ENCODE measurements at places on chromosomes 12 and 14.

GRCh38 chr12:10739157-10740118, 16.3 kb upstream of the YBX3 start:
- no peak for DNase-seq

DNA sequence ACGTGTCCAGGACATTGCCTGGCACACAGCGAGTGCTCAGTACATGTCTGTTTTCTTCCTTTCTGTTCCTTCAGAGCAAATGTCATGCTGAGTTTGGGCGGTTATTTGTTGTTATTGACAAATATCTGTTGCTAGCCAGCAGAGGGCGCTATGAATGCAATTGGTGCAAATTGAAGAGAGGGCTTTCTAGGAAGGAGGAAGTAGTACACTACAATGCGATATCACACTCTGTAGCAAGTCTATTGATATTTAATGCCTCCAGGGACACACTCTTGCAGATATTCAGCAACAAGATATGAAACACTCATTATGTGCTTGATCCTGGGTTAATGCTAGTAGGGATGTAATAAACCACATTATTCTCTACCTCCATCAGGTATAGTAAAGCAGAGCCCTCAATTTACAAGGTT, 267.3 kb upstream of the SRRM4 start:
- peak; percentile 23 for DNase-seq

GRCh38 chr14:103341250-103342129, 7.5 kb downstream of the EIF5 start:
- no peak for DNase-seq

DNA sequence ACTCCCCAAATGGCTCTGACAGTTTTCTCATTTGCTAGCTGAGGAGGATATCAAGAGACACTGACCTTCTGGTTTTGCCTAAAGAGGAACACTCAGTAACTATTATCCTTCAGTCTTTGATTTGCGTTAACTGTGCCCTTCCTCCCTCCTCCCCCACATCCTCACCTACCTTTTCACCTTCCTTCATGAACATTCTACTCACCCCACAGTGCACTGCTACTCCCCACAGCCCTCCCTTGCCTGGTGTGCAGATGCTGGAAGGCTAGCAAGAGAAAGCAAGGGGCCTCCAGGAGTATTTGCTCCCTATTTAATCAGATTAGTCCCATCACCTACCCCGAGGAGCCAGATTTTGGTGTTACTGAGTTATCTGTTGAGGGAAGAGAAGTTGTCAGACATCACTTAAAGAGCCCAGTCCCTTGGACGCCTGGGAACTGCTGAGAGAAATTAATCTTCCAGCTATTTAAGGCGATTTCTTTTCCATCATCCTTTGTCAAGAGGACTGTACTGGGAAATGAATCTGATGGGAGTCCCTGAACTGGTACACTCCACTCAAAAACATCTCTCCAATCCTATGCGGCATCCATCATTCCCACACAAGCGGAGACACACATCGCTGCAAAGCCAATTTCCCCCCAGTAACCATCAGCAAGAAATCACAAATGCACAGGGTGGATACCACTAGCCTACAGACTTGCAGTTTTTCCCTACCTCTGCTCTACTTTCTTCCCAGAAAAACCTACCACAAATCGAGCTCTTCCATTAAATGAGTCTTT, 11.5 kb downstream of the PSMB5 start:
- no peak for DNase-seq

- DNase-seq = no peak
These were observed 255.7 kb upstream of the FAR2 start for GRCh38 chr12:28893365-28893764.

GRCh38 chr12:43349863-43350262, 202.1 kb downstream of the ADAMTS20 start:
- no peak for DNase-seq

- DNase-seq = no peak
These were observed 22.6 kb downstream of the OR10G3 start for GRCh38 chr14:21557084-21557901.

DNA sequence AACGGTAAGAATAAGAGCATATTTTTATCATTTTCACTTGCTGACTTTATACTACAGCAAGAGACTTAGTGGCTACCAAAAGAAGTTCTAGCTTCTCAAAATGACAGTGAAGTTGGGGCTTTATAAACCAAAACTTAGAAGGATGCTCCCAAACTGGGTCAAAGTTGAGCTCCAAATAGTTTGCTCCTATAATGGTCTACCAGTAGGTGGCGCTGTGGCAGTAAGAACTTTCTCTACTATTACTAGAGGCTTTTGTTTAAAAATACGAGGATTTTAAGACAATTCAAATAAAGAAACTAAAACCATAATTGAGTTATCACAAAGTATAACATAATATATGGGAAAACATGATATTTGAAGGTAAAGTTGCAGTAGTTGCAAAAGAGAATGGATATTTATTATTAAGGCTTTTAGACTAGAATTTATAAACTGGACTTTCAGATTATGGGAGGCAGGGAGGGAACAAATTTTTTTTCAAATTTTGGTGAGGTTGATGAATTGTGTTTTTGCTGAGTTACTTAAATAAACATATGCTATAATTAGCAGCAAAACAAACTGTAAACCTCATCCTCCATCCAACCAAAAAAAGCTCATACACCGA, 75.0 kb downstream of the TGFB3 start:
- DNase-seq = no peak

DNA sequence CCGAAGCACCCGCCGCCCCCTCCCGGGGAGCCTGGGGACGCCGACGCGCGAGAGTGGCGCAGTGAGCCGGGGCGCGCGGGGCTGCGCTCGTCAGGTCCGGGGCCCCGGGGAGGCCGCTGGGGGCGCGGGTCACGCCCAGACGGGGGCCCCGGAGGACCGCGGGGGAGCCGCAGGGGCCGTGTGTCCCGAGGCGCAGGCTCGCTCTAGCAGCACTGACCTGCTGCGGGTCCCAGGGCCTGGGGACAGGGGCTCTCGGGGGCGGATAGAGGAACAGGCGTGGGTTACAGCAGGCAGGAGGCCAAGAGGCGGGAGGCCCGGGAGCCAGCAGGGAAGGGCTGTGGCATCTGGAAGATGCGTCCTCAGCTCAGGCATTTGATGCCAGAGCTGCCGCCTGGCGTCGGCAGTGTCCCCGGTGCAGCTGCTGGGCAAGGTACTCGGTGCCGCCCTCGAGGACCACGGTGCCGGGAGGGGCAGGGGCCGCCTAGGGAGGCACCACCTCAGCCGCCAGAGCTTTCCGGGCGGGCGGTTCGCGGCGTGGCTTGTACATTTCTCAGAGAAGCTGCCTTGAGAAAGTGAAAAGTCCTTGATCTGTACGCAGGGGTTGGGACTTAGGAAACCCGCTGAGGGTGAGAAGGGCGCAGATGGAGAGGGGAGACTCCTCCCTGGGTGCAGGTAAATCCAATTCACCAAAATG, 1.2 kb downstream of the WNT5B start:
- peak; percentile 34 for DNase-seq

- DNase-seq = no peak
These were observed 183.0 kb upstream of the FOXN3 start for GRCh38 chr14:89600029-89600428.

GRCh38 chr12:57766464-57767304, at the start of gene CYP27B1:
CYP27B1 (minus strand) TSS chr12:57767078; CDS start chr12:57767041, 37 bp downstream.
- no peak for DNase-seq

DNA sequence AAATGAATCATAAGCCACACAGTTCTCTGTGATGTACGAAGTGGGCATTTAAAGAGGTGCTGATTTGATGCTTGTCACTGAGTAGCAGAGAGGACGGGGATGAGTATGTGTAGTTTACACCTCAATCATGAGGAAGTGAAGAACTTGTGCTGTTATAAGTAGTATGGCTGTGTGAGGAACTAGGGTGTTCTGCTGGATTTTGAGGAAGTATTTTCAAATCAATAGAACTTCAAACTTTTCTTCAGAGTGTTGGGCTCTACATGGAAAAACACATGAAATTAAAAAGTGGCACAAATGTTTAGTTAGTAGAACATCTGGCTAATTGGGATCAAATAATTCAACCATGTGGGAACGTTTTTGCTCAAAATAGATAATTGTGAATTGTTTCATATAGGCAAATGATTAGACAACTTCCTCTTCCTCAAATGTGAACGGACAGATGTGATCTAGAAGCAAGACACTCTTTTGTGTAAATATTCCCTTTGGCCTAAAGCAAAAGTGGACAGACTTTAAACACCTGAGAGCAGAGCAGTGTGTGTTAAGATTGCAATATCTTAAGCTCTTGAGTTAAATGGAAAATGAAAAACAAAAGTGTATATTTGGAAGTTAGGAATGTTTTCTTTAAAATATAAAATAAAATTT, 168.5 kb downstream of the NAV3 start:
- DNase-seq = no peak

DNA sequence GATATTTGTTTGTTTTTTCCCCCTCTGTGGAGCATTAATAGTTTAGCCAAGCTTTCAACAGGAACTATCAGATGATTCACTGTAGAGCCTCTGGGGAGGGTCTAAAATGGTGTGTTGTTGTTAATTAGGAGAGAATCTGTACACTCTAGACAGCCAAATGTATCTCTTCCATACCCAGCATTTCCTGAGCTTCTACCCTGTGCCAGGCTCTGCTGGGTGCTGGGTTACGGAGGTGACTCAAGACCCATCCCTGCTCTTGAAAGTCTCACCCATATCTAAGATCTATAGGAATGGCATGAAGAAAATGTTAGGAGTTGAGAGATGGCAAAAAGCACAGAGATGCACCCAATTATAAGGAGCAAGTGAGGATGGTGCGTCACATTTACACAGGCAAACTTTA, 245.8 kb downstream of the C12orf75 start:
- DNase-seq = no peak

DNA sequence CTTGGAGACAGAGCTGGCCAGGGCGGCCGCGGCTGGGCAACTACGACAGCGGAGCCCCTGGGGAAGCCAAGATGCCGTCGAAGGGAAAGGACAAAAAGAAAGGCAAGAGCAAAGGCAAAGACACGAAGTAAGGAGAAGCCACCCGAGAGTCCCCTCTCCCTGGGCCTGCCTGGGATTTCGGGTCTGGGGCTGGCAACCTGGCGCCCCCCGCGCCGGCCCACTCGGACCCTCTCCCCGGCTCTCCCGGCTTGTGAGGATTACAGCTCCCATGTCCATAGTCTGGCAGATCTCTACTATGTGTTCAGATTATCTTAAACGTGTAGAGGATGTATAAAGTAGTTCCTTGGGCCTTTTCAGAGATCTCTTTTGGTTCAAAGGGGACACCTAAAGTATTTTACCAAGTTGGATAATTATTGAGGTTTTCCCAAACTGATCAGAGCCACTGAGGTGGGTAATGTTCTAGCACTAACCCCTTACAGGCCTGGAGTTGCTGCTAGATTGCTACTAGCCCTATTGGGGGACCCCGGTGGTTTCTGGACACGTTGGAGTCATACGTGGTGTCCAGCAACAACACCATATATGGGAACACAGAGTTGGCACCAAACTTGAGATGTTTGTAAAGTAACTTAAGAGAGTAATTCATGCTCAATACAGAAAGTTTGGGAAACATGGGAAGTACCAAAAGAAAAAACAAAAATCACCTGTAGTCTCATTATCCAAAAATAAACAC, 424 bp downstream of the BBOF1 start:
- no peak for DNase-seq

- no peak for DNase-seq
These were observed 48.0 kb downstream of the WNK1 start for GRCh38 chr12:800401-800800.

- no peak for DNase-seq
These were observed 127.6 kb downstream of the FOXN3 start for GRCh38 chr14:89289477-89289876.

DNA sequence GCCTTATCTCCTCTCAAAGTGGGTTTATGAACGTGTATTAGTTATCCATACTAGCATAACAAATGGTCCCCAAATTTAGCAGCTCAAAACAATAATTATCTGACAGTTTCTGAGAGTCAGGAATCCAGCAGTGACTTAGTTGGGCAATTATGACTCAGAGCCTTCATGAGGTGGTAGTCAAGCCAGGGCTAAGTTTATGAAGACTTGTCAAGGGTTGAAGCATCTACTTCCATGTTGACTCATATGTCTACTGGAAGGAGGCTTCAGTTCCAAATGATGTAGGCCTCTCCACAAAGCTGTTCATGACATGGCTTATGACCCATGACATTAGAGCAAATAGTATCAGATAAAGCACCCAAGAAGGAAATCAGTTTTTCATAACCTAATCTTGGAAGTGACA, 73.2 kb downstream of the IPO8 start:
- DNase-seq = peak; percentile 12

DNA sequence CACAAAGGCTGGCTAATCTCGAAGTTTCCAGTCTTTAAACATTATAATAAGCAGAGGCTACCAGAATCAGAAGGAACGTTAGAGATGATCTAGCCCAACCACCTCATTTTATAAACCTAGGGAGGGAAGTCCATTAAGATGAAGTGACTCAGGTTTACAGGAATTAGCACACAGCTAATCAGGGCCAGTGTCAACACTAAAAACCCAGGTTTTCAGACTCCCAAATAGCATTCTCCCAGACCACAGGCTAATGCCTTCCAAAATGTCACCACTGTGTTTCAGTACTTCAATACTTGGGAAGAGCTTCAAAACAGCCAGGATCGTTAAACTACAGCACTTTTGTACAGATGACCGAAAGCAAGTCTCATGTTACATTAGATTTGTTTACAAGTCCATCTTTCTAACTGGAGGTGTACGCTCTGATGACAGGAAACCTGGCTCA, 89.2 kb downstream of the FOXN3 start:
- DNase-seq = no peak

- DNase-seq = no peak
These were observed 9.3 kb downstream of the SYNE3 start for GRCh38 chr14:95507174-95507573.

DNA sequence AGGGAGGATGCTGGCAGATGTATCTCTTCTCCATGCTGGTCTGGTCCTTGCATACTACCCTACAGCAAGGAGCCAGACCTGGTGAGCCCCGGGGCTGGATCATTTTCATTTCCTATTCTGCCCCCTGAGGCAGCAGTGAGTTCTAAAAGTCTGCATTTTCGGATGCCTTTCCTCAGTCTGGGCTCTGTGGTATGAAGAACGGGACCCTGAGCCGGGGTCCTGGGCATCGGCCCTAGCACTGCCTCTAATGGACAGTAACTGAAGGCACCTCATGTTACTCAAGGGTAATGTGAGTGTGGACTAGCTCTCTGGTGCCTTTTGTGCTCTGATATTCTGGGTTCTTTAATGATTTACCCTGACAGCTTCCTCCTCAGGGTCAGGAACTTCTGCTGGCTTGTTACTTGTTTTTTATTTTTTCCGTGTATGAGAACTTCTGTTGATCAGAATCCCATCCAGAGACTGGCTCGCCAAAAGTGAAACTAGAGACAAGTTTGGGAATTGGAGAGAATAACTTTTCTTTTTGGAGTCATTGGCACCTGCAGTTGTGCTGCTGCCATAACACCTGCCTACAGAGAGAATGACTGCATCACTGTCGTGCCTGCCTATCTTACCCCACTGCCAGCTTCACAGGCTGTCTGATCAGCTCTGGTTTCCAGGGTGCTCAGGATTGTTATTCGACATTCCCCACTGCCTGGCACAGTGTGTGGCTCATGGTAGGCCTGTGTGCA, 62.3 kb downstream of the SUSD6 start:
- DNase-seq = no peak

DNA sequence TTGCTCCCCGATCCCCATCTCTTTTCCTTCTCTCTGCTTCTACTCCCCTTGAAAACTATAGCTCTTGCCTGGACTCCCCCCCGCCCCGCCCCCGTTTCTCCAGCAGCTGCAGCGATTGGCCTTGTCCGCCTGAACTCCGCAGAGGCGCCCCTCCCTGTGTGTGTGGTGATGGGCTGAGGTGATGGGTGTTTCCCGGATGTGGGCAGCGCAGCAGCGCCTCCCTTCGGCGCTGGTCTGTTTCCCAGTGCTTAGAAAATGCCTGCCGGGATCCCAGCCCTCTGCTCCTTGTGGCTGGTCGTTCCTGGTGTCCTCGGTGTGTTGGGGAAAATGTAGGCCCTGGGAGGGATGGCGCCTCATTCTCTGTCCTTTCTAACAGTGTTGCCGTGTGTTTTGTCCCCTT, 43.3 kb downstream of the GALNT8 start:
- no peak for DNase-seq
